Bronchial epithelial cell (primary cell): ENCODE measurements at places on chromosomes 1 and 21. TPM values are rescaled to one million over a fixed set of nuclear protein-coding genes. Genes with fewer than 3 reads are reported as not detected.

PKP1 gene
- total RNA-seq = 117 and 337 TPM in 2 replicates

RAP1GAP gene
- total RNA-seq = 1.1 and 2.6 TPM in 2 replicates

HNRNPU gene
- 259 and 495 TPM in 2 replicates for total RNA-seq

GCSAML gene
- total RNA-seq = not detected in 2 replicates

TMEM82 gene
- total RNA-seq = not detected in 2 replicates

STUM gene
- not detected in 2 replicates for total RNA-seq

IRF6 gene
- 175 and 226 TPM in 2 replicates for total RNA-seq

DIO1 gene
- total RNA-seq = not detected in 2 replicates

RORC gene
- 0.26 and 2.8 TPM in 2 replicates for total RNA-seq

EDN2 gene
- 1.6 and 13.3 TPM in 2 replicates for total RNA-seq

NID1 gene
- total RNA-seq = 0.13 and 1.3 TPM in 2 replicates

CFAP74 gene
- not detected in 2 replicates for total RNA-seq

CYP4A22 gene
- not detected in 2 replicates for total RNA-seq
